Esophagus squamous epithelium (tissue), 5 donors: ENCODE measurements at places on chromosomes 13 and 19. TPM values are rescaled to one million over a fixed set of nuclear protein-coding genes. Genes with fewer than 3 reads are reported as not detected.

SUGP2 gene
- total RNA-seq = 36.2 TPM

PBX4 gene
- 1.9 TPM for total RNA-seq

DNA sequence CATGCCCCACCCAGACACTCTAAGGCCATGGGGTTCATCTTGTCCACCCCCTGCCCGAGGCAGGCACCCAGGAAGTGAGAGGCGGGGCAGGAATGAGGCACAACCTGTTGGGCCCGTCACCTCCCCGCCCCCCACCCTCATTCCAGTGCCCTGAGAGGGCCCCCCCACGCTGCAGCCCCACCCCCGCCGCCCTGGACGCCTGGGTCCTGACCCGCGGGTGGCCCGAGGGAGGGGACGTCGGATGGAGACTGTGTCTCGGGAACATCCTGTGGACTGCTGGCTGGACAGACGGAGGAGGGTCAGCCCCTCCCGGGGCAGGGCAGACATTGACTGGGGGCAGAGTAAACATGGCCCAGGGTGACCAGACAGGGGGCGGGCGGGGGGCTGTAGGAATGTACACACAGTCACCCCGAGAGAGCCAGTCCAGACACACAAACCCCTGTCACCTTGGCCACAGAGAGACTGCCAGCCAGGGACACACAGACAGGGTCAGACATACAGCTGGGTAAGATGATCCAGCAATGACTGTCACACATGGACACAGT lies 7.4 kb upstream of the JUNB start:
- DNase-seq = no peak

DNA sequence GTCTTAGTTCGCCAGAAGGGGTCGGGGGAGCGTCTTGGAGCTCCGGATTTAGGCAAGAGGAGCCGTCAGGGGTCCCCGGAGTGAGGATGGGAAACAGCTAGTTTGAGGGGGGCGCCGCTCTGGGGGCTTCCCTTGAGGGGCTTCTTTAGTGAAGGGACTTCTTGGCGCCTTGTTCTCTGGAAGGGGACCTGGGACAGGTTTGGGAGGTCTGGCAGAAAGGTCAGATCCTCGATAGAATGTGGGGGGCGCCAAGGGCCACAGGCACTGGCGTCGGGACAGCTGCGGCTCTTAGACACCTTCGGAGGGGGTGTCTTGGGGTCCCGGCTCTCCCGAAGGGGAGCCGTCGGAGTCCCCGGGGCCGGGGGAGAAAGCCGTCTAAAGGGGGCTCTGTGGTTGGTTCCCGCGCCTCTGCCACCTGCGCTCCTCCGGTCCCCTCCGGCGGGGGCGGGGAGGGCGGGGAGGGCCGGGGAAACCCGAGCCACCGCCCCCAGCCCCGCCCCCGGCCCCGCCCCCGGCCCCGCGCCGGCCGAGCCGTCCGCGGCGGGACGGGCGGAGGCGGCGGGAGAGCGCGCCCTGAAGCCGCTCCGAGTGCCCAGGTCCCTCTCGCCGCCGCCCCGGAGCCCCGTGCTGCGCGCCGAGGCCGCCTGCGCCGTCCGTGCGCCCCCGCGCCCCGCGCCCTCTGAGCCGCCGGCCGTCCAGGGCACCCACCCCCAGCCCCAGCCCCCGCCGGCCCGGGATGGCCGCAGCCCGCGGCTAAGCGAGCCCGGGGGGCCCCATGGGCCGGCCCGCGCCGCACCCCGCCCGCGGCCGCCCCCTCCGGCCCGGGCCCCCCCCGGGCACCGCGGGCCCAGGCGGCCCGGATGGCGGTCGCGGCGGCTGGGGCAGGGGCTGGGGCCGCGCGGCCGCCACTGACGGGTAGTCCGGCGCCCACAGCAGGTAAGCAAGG lies at the start of gene NRTN:
NRTN (plus strand) TSS at position 552 of the 946 bp plus-strand sequence. CDS start 19,099 bp downstream, outside the sequence.
- DNase-seq = no peak

- no peak for DNase-seq
Observed at GRCh38 chr19:35037716-35038622, 3.6 kb upstream of the HPN start.

DNA sequence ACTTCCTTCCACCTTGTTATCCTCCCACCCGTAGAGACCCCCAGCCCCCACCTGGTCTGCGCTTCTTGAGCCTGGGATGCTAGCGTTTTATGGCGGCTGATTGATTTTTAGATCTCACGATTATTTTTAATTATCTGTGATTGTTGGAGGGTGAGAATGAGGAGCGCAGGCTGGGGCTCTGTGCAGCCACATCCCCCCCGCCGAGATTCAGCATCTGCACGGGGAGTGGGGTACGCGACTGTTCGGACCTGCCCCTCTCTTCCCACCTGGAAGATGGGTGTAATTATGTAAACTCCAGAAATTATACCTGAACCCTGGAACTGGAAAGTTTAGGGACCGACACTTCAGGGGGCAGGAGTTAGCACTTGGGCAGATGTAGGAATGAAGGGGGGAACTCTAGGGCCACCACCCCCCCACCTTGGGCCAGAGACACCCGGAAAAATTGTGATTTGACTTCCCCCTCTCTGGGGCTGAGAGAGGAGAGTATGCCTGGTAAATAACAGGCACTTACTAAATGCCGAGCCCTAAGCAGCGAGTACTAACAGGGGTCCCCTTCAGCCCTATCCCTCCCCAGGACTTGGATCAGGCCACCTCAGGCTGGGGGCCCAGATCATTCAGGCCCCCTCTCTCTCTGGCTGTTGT lies 1.8 kb upstream of the ONECUT3 start:
- no peak for DNase-seq
